ENCODE measurements at places on chromosomes 5 and 9.

GRCh38 chr5:179343719-179344430, 1.4 kb downstream of the ADAMTS2 start:
- no peak for DNase-seq

- DNase-seq = no peak
Measured at GRCh38 chr5:61489574-61489973, 157.5 kb downstream of the ZSWIM6 start.

DNA sequence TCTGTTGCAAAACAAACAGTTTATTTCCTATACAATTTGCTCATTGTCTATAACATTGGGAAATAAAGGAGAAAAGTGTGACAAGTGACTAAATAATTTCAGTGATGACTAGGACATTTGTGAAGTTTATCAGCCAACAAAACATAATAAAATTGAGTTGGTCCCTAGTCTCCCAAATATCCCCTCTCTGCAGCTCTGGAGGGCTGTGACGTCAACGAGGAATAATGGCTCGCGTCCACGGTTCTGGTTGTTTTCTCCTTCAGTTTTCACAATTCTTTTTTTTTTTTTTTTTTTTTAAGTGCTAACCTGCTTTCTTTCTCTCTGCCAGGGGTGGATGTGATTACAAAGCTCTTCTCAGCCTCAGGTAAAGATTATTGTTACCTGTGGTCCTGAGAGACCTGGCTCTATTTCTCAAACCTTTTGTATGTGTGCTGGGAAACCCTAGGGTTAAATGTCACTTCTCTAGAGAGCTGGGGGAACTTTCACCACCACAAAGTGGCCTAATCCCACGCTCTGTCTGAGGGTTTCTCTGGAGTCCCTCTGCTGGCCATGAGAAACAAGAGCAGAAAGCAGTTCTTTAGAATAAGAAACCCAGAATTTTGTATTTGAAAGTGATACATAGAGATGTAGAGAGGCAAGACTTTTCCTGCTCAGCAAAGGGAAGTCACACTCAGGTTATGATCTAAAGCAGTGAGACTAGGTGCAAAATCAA, 36.2 kb upstream of the ANKRD55 start:
- DNase-seq = no peak

GRCh38 chr9:25677301-25678146, 720 bp downstream of the TUSC1 start:
- peak; percentile 30 for DNase-seq

Data from GM04503 (cell line).